ENCODE measurements at places on chromosomes 6 and 20. TPM values are rescaled to one million over a fixed set of nuclear protein-coding genes. Genes with fewer than 3 reads are reported as not detected.

CTSZ gene
- total RNA-seq = 53.7 TPM

WASF1 gene
- 1.5 TPM for total RNA-seq

RFX6 gene
- total RNA-seq = not detected

SEL1L2 gene
- total RNA-seq = not detected

CFB gene
- not detected for total RNA-seq

PGK2 gene
- total RNA-seq = not detected

B3GAT2 gene
- total RNA-seq = not detected

ZSCAN31 gene
- total RNA-seq = 0.98 TPM

ABHD16B gene
- not detected for total RNA-seq

SDC4 gene
- 21.9 TPM for total RNA-seq

SEMG1 gene
- total RNA-seq = not detected

RCAN2 gene
- total RNA-seq = not detected

PKIB gene
- 0.36 TPM for total RNA-seq

GGTLC1 gene
- total RNA-seq = not detected

GRIK2 gene
- total RNA-seq = not detected

C6orf15 gene
- total RNA-seq = not detected

LRRC73 gene
- 0.16 TPM for total RNA-seq

ELOVL2 gene
- total RNA-seq = not detected

PACRG gene
- total RNA-seq = not detected

ULBP1 gene
- total RNA-seq = 0.27 TPM

SPDEF gene
- not detected for total RNA-seq

CASS4 gene
- total RNA-seq = 5.5 TPM

HSPA1L gene
- 2.6 TPM for total RNA-seq

ITPA gene
- 73.8 TPM for total RNA-seq

HDGFL1 gene
- total RNA-seq = not detected

ZC2HC1B gene
- total RNA-seq = not detected

BPIFA2 gene
- total RNA-seq = not detected

C6orf52 gene
- total RNA-seq = 0.93 TPM

ZNF311 gene
- total RNA-seq = 0.66 TPM

TRIM40 gene
- total RNA-seq = not detected

MATN4 gene
- total RNA-seq = 0.16 TPM

RAMACL gene
- 0.14 TPM for total RNA-seq

NEU1 gene
- total RNA-seq = 14.6 TPM

TXLNB gene
- 0.36 TPM for total RNA-seq

PHACTR1 gene
- 0.11 TPM for total RNA-seq

ERVFRD-1 gene
- total RNA-seq = 0.07 TPM

CALHM6 gene
- 20.7 TPM for total RNA-seq

MBOAT1 gene
- total RNA-seq = 34.9 TPM

GPX5 gene
- total RNA-seq = not detected

KCNK17 gene
- not detected for total RNA-seq

TFAP2A gene
- 0.07 TPM for total RNA-seq

DNAH8 gene
- 0.02 TPM for total RNA-seq

All from T-helper 2 cell treated with Interferon-gamma antibody and Interleukin-4, amounts not matched to agents 100 ng/mL and 5 ng/mL, for 36 hours (primary cell).